ENCODE measurements at places on chromosomes 11 and 22. TPM values are rescaled to one million over a fixed set of nuclear protein-coding genes. Genes with fewer than 3 reads are reported as not detected.

BARX2 gene
- total RNA-seq = not detected

TRIM64C gene
- total RNA-seq = not detected

TOLLIP gene
- 49.3 TPM for total RNA-seq

PGAP2 gene
- total RNA-seq = 31.0 TPM
